GM12891 (cell line): ENCODE measurements at places on chromosomes 12 and 14.

DNA sequence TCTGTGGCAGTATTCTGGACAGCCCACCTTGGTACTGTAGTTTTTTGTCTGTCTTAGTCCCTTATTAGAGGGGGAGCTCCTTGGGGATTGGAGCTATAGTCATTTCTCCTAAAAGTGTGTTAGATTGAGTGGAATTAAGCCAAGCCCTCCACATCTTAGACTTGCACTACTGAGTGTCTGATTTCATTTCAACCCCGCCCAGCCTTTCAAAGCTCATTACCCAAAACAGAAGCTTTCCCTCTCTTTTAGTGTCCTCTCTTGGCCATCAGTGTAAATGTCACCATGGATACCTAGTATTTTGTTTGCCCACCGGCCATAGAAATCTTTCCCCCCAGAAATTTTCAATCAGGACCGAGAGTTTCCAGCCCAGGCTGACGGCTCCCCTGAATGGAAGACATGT lies 74.5 kb downstream of the LRRC74A start:
- no peak for DNase-seq

- DNase-seq, result no peak
Observed at GRCh38 chr14:100524933-100525243, 62.3 kb downstream of the BEGAIN start.

- no peak for DNase-seq
Observed at GRCh38 chr12:127334365-127334764, 932.6 kb upstream of the TMEM132C start.

- DNase-seq, result no peak
Observed at GRCh38 chr12:44357494-44357893, 518.6 kb downstream of the NELL2 start.

GRCh38 chr12:94863321-94864035 lies 140.0 kb downstream of the NDUFA12 start:
- no peak for DNase-seq

- no peak for DNase-seq
Observed at GRCh38 chr12:76259106-76259505, 89.1 kb downstream of the BBS10 start.

- DNase-seq, result no peak
Observed at GRCh38 chr12:51536159-51536558, 54.9 kb upstream of the SCN8A start.

DNA sequence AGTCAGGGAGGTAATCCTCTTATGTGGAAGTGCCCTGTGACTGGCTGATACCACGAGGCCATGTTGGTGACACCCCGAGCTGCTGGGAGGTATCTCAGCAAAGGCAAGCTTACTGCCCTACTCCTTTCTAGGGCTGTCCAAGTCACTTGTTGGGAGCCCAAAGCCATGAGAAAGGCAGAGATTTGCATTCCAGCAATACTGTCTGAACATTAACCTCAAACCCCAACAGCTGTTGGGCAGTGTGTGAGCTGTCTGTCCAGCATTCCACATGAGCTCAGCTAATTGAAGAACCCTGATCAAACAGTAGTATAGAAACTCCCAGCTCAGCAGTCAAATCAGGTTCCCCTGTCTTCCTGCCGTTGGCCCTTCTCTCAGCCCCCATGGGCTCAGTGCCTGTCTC lies 9.2 kb downstream of the ABHD4 start:
- DNase-seq, result no peak

DNA sequence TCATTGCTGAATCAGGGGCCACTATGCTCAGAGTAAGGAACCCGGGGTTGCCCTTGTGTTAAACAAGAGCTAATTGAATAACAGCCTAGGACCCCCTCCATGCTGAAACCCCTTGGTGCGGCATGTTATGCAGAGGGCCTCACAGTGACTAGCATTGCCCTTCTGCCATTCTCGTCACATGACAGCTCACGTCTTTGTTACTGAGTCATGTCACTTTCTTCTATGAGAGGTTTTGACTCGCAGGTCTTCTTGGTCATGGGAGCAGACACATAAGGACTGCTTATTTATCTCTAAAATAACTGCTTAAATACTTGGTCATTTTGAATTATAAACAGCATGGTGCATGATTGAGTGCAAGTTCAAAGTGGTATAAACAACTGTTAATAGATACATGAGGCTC lies 24.9 kb downstream of the TCTN1 start:
- no peak for DNase-seq

DNA sequence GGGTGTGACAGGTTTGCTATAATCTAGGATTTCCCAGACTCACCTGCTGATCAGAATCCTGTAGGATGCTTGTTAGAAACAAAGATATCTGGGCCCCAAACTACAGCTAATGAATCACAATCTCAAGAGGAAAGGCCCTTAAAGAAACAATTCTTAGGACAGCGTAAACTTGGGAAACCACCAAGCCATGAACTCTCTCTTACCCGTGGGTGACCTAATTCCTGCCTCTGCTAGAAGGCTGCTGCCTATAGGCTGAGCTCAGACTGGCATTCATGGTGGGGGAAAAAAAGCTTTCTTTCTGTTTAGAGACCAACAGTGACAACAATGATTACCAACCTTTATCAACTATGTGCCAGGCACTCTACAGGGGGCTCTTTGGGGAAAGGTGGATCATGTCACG lies 213.9 kb upstream of the FKBP4 start:
- DNase-seq, result no peak

DNA sequence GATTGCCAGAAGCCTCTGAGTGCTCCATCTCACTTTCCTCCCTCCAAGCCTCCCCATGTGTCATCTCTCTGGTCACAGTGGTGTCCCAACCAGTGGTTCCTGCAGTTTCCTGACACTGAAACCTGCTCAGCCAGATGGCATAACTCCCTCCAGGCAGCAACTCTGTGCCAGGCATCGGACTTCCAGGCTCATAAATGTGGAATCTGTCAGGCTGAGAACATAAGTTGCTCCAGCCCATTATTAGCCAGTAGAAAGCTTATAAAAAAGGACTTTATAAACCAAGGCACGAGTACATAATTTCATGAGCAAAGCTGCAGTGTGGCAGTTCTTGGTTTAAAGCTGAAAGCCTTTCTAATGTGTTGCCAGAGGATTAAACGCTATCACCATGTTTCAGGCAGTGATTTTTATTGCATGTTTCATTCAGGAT lies 194.3 kb downstream of the DACT1 start:
- no peak for DNase-seq

DNA sequence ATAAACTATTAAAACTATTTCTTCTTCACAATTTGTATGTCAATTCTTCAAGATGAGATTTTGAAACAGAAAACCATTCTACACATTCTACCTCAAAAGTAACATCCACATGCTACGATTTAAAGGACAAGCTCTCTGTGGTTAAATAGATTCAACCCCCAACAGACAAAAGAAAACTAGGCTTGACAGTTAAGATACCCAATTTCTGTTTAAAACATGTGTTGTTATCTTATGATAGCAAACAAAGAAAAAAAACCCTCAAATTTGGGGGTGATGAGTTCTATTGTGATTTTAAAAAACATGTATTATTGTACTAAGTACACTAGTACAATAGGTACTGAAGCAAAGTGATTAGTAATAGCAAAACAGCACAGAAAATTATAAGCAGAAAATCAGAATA lies 33.8 kb downstream of the ATF7 start:
- DNase-seq, result no peak

- DNase-seq, result no peak
Observed at GRCh38 chr12:41101806-41102205, 86.3 kb upstream of the PDZRN4 start.

DNA sequence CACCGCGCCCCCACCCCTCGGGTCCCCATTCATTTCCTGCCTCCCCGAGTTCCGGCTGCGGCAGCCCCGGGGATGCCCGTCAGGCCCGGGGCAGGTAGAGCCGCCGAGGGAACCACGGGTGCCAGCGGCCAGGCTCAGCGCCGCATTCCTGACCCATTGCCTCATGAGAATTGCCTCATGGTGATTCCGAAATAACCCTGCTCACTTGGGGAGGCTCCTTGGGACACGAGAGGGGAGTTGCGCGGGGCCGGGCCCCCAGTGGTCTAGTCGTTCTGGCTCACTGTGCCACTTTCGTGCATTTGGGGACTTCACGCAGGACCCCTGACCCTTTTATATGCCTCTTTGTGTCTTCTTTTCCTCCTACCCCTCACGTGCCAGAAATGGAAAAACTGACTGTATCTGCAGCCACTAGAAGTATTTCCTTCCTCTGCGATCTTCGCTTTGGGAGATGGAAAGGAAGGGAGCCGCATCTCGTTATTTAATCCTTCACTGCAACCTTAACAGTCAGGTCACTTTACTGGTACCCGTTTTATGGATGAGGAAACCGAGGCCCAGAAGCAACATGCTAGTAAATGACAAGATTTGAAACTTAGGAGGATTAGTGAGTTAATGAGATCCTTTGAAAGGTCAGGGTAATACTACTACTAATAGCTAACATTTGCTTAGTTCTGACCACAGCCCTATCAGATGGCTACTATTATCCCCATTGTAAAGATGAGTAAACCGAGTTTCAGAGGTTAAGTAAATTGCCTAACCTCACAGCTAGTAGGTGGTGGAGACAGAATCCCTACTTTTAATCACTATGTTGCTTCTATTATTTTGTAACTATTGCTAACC lies 768 bp downstream of the PTPN11 start:
- DNase-seq, result no peak

DNA sequence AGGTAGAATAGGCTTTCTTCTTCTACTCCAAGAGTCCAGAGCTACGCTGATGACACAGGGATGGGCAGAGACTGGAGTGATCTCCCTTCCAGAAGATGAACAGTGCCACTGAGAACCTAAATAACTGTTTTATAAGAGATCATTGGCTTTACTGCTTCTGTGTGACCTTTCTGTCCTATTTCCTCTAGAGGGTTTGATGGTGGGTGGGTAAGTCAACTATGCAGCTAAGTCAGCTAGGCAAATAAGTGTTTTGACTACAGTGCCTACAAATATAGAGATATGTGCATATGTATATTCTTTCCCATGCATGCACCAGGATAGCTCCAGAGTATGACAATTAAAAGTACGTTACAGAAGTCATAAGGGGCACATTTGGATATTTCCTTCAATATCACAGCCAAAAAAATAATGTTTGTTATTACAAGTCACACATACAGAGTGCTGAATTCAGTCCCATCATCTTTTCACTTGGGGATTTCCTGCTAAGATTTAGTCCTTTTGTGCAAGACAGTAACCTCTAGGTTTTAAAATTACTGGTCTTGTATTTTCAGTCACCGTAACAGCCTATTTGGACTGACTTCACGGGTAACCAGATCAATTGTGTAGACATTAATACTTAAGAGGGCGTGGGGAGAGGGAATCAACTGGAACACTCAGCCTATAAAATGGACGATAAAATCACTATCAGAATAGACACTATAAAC lies 412.6 kb upstream of the SOX5 start:
- no peak for DNase-seq

- no peak for DNase-seq
Observed at GRCh38 chr12:53252349-53252916, 15.7 kb upstream of the ESPL1 start.

DNA sequence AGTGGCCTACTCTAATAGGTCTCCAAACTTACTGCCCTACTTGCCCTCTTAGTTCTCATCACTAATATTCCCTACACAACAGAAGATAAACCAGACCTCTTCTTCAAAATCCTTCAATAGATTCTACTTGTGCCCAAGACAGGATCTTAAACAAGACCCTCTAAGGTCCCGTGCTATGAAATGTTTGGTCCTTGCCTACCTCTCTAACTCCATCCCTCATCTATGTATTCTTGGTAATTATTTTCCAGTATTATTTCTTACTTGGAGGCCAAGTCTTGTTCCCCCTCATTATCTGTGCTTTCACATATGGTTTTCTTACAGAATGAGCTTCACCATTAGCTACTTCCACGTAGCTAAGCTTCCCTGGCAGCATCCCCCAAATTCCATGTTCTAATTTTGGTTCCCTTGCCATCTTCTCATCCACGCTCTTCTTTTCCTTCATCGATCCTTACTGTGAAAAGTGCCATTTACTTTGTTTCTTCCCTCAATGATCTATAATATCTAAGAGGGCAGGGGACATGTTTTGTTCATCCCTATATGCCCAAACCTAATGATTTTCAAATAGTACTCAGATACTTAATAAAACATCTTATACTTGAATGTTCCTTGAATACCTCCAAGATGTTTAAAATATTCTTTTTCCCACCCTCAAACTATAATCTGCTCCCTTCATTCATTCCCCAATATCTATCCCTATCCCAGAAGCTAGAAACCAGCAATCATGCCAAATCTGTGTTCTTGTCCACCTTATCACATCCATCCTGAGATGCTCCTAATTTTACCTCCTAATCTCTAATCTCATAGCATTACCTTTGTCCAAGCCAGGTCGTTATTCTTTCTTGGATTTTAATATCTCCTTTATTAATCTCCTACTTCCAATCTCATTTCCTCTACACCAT lies 10.1 kb downstream of the HNRNPC start:
- no peak for DNase-seq

DNA sequence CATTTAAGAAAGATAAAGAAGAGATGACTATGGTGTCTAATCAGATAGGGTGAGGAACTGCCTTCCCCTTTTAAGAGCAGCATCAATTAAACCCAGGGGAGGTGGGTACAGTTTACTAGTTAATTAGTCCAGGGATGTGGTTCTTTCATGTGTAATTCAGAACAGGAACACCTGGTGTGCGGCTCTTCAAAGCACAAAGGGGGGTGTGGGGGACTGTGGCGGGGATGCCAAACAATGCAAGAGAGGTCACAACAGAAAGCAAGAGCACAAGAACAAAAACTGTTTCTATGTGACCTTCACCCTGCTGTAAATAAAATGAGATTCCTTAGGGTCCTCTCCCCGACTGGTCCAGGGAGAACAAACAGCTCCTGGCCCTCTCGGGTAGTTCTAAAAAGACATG lies 183.9 kb upstream of the SOX5 start:
- no peak for DNase-seq

- no peak for DNase-seq
Observed at GRCh38 chr12:11693601-11694000, 44.1 kb downstream of the ETV6 start.

DNA sequence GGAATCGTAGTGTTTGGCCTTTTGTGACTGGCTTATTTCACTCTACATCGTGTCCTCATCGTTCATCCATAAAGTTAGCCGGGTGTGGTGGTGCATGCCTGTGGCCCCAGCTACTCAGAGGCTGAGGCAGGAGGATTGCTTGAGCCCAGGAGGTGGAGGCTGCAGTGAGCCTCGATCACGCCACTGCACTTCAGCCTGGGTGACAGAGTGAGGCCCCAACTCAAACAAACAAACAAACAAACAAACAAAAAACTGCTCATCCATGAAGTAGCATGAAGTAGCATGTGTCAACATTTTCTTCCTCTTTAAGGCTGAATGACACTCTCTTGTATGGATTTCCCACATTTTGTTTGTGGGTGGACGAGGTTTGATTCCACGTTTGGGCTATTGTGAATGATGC lies 44.0 kb upstream of the MEG3 start:
- DNase-seq, result no peak

DNA sequence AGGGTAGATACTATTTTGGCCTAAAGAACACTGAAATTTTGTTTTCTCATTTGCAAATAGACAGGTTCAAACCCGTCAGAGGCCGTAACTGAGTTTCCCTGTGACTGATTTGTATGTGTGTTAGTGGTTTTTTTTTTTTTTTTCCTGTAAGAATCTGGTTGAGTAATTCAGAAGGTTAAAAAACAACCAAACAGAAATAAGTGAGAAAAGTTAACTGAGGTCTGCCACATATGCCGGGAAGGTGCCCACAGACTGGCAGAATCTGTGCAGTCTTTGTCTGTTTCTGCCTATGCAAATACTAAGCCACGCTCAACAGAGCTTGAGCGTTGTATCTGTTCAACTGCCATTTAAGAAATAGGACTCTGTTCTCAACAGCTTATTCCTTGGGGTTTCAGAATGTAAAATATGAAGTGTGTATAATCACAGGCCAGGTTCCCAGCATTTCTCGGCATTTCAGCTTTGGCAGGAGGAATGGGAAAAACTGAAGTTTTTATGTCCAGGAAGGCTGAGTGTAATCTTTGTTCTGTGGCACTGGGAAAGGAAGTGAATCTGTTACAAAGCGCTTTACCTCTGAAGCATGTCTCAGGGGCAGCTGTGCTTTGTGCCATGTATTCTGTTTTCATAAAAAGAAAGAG lies 181.9 kb downstream of the PRKCH start:
- no peak for DNase-seq
